Type B pancreatic cell (in vitro differentiated cells): ENCODE measurements at places on chromosomes 6 and 20.

GRCh38 chr20:57263801-57264792 lies 2.3 kb downstream of the BMP7 start:
- peaks cover 19% of the 10 kb centered on the region for H3K27me3 ChIP-seq
- peaks cover 58% of the 10 kb centered on the region for H3K4me1 ChIP-seq
- peak overlapping the region; percentile 83 for H3K27ac ChIP-seq
- no peaks in the 10 kb centered on the region for H3K36me3 ChIP-seq

GRCh38 chr6:72414657-72415056 lies 207.2 kb upstream of the KCNQ5 start:
- peaks cover 11% of the 10 kb centered on the region for H3K4me1 ChIP-seq
- DNase-seq = no peak
- H3K27me3 ChIP-seq = peaks cover 27% of the 10 kb centered on the region
- no peak overlapping the region for H3K27ac ChIP-seq

GRCh38 chr20:33820362-33820761 lies 9.2 kb downstream of the CHMP4B start:
- no peak for DNase-seq
- H3K4me3 ChIP-seq = no peak overlapping the region
- H3K36me3 ChIP-seq = peaks cover 17% of the 10 kb centered on the region
- H3K4me1 ChIP-seq = peaks cover 53% of the 10 kb centered on the region
- no peak overlapping the region for H3K27ac ChIP-seq
- no peaks in the 10 kb centered on the region for H3K27me3 ChIP-seq

DNA sequence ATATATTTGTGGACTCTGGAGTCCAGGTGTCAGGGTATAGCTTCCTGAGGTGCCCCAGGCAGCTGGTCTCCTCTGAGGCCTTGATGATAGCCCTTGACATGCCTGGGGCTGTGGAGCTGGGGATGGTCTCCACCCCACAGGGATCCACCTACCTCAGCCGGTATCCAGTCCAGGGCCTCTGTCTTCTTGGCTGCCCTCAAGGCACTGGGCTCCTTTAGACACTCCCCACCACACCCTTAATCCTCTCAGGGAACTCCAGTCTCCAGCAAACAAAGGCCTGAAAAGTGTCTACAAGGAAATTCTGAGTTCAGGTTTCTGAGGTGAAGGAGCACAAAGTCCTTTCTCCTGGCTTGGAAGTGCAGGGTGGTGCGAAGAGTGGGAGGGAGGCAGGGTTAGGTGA lies 44.6 kb upstream of the DDR1 start:
- peak overlapping the region; percentile 71 for H3K27ac ChIP-seq
- no peaks in the 10 kb centered on the region for H3K36me3 ChIP-seq
- H3K27me3 ChIP-seq = no peaks in the 10 kb centered on the region
- H3K4me1 ChIP-seq = peaks cover 59% of the 10 kb centered on the region
- H3K4me3 ChIP-seq = no peak overlapping the region
- DNase-seq = no peak

- H3K36me3 ChIP-seq = no peaks in the 10 kb centered on the region
- no peaks in the 10 kb centered on the region for H3K27me3 ChIP-seq
- H3K27ac ChIP-seq = no peak overlapping the region
- H3K4me1 ChIP-seq = no peaks in the 10 kb centered on the region
Observed at GRCh38 chr6:138278326-138278725, 60.0 kb upstream of the PBOV1 start.
